ENCODE measurements at places on chromosomes 1 and 21.

GRCh38 chr1:239125027-239125426 is 261.3 kb upstream of the CHRM3 start:
- no peak for DNase-seq

DNA sequence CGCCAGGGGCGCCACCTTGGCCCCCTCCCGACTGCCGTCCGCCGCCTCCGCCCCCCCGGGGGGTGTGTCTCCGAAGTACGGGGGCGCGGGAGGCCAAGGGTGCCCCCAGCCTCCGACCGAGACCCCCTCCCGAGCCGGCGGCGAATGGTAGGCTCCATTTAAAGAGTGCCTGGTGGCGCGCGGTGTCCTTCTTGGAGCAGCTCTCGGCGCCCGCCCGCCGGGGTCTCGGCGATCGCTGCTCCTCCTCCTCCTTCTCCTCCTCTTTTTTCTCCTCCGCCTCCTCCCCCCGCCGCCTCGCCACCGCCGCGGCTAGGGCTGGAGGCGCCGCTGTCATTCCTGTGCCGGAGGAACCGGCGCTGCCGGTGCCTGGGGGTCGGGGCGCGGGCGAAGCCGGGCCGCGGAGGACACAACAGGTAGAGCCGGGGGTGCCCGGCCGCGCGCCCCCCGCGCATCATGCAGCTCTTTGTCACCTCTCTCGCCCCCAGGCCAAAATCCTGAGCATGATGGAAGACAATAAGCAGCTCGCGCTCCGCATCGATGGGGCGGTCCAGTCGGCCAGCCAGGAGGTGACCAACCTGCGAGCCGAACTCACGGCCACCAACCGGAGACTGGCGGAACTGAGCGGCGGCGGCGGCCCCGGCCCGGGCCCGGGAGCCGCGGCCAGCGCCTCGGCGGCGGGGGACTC is at the start of gene KAZN:
TSS of gene KAZN (plus strand) at position 188 of the 685 bp plus-strand sequence.
- no peak for DNase-seq

- no peak for DNase-seq
Measured at GRCh38 chr1:184199438-184200085, 148.0 kb downstream of the TSEN15 start.

GRCh38 chr1:177984136-177984525 is 14.3 kb upstream of the SEC16B start:
- no peak for DNase-seq

- no peak for DNase-seq
Measured at GRCh38 chr1:111489604-111490003, 13.8 kb downstream of the ADORA3 start.

DNA sequence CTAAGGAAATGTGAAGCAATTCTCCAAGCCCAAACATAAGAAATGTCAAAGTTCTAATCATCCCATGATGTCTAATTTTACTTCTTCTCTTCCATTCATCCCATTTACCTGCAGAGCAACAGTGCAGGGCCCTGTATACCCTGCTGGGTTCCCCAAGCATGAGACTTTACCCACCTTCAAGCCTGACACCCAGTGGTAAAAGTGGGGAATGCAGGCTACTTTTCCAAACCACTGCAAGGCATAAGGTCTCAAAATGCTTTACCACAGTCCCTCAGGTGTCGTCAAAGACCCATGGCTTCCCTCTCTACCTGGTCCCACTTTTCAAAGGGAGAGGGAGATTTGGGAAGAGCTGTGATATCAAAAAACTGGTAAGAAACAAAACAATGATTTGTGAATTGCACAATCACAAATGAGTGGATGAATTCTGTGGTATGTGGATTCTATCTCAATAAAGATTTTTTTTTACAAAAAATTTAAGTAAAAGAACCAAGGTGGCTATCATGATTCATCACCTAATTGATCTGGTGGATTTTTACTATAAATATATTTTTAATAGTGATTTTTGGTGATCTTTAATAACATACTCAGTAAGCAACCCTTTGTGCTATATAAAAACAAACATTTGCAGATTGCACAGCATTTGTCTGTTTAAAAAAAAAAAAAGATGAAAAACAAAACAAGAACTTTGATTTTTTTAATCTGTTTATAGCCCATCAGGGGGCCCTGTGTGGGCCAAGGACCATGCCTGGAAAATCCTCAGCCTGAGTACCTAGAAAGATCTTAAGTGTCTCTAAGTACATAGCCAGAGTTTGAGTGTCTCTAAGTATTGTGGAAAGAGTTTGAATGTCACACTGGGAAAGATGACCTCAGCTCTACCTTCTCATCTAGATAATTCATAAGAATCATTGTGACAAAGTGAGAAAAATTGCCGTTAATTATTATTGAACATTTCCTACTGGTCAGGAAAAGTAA is 73.1 kb upstream of the GJB5 start:
- DNase-seq = no peak

- no peak for DNase-seq
Measured at GRCh38 chr1:31368611-31369107, 4.2 kb downstream of the FABP3 start.

GRCh38 chr1:22727873-22728272 is 17.2 kb downstream of the EPHB2 start:
- DNase-seq = no peak

- no peak for DNase-seq
Measured at GRCh38 chr1:185929776-185930175, 195.6 kb downstream of the HMCN1 start.

DNA sequence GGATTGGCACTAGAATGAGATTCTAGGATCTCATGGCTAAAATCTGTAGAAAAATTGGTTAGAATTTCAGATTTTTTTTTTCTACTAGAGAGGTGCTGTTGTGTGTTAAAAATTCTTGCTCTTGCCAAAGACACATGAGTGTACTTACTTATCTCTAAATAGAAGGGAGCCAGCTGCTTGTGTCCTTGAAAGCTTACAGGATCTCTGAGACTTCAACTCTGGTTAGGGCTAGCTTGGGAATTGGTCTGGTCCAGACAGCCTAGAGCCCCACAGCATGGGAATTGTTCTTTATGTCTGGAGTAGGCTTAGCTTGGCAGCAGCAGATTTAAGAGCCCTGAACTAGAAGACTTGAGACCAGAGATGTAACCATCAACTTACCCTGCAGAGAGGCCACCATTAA is 37.3 kb downstream of the MACO1 start:
- DNase-seq = no peak

GRCh38 chr1:158272681-158273080 is 17.0 kb upstream of the CD1C start:
- no peak for DNase-seq

DNA sequence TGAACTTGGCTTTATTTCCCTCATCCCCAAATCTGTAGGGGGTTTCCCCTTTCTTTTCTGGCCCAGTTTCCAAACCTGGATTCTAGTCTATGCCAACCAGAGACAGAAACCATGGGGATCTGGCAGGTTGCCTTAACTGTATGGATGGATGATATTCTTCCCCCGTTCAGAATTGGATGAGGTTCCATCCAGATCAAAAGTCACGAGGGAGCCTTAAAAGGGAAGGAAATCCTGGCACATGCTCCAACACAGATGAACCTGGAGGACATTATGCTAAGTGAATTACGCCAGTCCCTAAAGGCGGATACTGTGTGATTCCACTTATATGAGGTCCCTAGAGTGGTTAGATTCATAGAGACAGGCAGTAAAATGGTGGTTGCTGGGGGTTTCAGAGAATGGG is 124.4 kb downstream of the HUNK start:
- no peak for DNase-seq
